ENCODE measurements at places on chromosomes 4 and X.
A peak's percentile ranks its signal among the peaks of the same experiment; 100 is the strongest.

DNA sequence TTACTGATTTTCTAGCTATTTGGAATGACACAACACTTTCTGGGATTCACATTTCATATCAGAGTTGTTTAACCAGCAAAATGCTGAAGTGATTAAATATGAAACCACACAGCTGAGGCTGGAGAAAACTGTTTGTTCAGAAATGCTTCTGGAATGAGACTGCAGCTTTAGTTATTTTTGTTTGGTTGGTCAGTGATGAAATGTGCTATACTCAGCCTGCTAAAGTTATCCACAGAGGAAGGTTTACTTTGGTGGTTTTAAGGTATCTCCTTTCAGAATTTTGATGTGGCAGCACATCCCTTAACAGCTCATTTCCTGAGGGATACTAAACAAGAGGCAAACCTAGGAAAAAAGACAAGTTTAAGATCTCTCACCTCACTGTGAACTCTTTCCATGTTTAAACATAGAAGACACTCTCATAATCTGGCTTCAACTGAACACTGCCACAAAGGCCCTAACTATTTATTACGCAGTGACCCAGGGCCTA lies 106.6 kb upstream of the PDE5A start:
- no peak for DNase-seq

DNA sequence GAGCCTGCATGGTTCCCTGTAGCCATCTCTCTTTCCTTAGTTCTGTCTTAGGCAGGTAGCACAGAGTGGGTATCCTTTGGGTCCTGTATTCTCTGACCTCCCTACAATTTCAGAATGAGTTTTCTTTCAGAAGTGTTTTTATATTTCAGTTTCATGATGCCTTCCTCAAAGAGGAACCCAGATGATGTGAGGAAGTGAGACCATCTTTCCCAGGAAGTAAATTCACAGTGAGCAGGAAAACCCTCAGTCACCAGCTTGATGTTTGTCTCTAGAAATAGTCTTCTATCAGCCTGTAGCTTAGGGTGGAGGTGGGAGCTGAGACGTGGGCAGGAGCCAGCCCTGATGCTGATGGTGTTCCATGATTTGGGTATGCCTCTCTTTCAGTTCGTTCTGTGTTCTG lies 16.9 kb downstream of the PLAC1 start:
- no peak for DNase-seq

GRCh38 chrX:149248073-149248625 lies 257.0 kb downstream of the IDS start:
- DNase-seq: no peak

DNA sequence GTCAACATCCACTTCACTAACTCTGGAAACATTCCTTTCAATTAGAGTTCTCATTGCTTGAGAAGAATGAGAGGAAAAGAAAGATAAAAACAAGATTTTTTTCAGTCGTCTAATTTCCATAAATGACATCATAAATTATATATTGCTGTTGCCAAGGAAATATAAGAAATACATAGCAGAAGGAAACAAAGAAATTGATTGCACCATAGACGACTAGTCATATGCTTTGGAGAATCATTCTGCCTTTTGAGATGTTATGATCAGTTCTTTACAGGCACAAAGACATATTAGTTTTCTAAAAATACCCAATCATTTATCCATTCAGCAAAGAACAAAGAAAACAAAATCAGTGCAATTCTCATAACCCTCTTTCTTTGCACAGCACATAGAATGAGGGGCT lies 672 bp upstream of the C1QTNF7 start:
- DNase-seq: no peak

DNA sequence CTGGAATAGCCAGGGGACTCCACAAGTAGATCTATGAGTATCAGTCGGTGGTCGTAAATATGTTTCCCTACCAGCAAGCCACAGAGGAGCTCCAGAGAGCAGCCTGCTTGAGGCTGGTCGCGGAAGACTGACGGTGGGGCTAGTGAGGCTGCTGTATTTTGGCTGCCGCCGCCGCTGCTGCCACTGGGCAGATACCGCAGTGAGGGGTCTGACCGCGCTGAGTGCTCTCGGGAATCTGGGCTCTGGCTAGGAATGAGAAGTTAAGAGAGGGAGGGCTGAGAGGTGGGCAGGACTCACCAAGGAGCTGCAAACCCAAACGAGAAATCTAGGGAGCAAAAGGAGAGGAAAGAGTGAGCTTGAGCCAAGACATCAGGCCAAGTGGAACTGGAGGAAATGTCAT lies at the start of gene EXOC1L:
EXOC1L (plus strand) TSS at position 157 of the 400 bp plus-strand sequence; CDS start at position 394, 237 bp downstream.
- DNase-seq: no peak

DNA sequence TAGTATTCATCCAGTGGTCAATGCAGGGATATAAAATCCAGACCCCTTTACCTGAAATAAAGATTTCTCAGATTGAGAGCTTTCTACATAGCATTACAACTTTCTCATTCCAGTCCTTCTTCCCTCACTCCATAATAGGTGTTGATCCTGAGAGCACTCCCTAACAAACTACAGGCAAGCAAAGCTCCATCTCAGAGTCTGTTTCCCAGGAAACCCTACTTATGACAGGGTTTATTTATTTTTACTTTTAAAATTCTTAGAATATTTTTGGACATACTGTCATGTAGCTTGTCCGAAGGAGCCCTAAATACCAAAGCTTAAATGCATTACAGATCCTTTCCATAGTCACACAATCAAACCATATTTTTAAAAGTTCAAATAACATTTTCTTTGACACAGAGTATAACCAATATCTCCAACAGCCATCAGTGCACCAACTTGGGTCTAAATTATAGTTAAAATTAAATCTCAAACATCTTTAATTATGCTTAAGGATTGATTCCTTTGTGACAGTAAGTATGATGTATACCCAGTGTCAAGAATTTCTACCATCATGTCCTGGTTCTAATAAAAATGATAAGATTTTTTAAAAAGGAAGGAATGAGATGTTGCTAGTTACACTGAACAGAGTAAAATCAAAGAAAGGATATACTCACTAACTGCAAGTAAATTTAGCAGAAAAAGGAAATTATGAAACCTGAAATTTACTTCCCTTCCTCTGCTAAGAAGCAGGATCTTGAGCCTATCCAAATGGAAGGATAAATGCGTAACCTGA lies 580.4 kb upstream of the ADGRL3 start:
- DNase-seq: no peak

GRCh38 chr4:101941816-101942358 lies 151.4 kb downstream of the BANK1 start:
- no peak for DNase-seq

GRCh38 chrX:85611926-85612325 lies 232.5 kb upstream of the POF1B start:
- no peak for DNase-seq

GRCh38 chr4:142850478-142850877 lies 4.4 kb upstream of the INPP4B start:
- DNase-seq: no peak

DNA sequence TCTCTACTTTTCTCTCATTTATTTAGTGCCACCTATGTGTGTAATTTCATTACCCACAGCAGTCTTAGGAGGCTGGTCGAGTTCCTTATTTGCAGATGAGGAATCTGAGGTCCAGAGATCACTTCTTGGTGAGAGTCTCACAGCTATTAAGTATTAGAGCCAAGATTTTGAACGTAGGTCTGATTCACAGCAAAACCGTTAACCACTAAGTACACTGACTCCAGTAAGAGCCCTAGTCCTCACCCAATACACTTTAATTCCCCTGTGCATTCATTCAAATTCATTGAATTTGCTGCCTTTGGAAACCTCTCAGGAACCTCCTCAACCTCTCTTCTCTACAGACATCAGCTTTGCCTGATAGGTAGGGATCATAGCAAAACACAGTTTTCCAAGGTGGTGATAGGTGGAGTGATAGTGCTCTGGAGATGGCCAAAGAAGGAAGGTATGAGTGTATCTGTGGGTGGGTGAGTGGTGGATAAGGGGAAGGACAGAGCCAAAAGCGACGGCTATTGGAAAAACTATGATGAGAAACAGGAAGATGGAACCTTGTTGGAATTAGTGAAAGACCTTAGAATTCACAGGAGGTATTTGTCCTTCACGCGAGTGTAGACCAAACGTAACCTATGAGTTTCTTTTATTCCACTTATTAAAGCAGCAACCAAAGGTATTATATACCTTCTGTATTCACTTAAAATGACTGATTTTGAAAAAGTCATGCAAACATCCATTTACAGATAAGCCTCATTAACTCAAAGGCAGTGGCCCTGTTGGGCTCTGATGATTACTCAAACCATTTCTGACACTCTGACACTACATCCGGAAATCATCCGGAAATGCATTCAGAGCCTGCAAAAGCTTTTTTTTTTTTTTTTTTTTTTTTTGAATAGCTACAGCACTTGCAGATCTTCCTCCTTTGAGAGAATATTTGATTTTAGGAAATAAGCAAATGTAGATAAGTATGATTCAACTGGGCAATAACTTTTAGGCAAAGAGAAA lies 6.3 kb downstream of the FMR1 start:
- DNase-seq: no peak

DNA sequence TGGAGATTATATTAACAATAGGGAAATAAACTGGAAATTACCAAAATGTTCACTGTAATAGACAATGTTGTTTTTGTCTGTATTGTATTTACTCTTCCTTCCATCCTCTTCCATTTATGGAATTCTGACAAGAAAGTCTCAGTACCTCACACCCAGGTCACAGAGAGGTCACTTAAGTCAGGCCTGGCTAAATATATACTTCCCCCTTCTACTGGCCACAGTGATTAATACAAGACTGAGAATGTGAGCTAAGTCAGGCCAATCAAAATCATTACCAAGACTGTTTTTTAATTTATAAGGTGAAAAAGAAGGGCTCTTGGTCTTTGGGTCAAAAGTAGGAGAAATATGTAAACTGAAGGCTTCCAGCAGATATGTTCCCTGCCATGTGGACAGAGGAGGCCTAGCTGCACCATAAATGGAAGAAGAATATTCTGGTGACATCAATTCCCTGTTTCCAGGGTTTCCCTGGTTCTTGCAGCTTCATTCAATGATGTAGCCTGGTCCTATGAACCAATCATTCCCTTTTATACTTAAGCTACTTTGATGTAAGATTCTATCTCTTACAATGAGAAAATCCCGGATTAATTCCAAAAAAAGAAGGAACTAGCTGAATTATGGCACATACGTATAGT lies 64.3 kb downstream of the LRBA start:
- DNase-seq: no peak

DNA sequence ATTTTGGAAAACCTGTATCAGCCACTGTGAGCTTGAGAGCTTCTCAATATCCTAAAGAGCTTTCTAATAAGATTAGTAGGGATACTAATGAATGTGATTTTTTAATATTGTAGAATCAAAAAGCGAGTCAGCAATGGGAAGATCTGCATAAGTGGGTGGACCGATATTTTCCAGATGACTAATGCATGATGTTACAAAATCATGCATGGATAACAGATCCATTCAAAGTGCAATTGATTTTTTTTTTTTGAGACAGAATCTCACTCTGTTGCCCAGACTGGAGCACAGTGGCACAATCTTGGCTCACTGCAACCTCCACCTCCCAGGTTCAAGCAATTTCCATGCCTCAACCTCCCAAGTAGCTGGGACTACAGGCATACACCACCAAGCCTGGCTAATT lies 7.3 kb upstream of the CLDN2 start:
- no peak for DNase-seq

GRCh38 chrX:389021-389441 lies 2.3 kb upstream of the PPP2R3B start:
- DNase-seq: no peak

- no peak for DNase-seq
These were observed 41.4 kb downstream of the HAND2 start for GRCh38 chr4:173488656-173489055.

DNA sequence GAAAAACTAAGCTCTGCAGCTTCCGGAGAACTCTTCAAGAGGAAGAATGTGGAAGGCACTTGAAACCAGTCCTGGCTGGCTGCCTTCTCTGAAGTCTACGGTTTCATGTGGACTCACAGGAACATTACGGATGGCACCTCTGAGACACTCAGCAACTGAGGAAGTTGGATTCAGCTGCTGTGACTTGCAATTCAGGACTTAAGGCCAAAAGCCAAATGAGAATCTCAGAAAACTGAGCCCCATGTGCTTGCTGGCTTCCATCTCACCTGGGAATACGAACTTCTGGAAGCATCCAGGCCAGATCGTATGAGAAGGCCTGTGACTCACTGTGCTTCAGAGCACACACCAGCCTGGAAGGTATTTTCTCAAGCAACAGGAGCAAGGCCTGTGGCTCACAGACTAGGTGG lies 107.8 kb upstream of the GPC4 start:
- no peak for DNase-seq

DNA sequence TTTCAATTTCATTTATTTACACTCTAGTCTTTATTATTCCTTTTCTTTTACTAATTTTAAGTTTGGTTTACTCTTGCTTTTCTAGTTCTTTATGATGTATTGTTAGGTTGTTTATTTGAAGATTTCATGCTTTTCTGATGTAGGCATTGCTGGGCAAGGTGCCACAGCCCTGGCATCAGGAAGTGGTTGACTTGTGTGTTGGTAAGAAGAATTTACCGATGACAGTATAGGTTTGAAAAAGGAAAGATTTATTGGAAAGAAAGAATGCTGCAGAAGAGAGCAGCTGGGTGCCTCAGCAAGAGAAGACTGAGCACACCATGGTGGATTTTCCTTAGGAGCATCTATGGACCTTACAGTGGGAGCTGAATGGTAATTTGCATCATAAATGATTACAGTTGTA lies 153.2 kb downstream of the KLF8 start:
- DNase-seq: no peak

DNA sequence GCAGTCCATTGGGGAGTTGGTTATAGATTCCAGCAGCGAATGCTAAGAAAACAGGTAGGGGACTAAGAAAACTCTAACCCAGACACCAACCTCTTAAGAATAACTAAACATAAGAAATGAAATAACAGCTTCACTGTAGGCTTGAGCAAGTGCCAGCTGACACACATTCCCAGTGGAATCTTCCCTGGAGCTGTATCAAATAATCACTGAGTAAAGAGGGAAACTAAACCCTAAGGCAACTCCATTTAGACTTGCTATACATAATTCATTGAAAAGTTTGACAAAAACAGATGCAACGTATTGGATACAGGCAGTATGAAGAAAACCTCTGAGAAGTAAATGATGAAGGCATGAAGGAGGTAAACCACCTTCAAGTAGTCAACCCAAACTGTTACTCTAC lies 293.5 kb downstream of the OPHN1 start:
- no peak for DNase-seq

GRCh38 chr4:127162741-127163140 lies 470.0 kb upstream of the INTU start:
- peak; percentile 34 for DNase-seq

- DNase-seq: no peak
These were observed 18.8 kb downstream of the ATP1B4 start for GRCh38 chrX:120380699-120381098.

DNA sequence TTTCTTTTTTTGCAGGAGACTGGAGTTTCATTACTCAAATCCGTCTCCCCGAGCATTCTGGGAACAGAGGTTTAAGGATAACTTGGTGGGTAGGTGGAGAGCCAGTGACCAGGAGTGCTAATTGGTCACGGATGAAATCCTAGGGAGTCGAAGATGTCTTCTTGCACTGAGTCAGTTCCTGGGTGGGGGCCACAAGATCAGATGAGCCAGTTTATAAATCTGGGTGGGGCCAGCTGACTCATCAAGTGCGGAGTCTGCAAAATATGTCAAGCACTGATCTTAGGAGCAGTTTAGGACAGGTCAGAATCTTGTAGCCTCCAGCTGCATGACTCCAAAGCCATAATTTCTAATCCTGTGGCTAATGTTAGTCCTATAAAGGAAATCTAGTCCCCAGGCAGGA lies 741.3 kb downstream of the PCDH7 start:
- no peak for DNase-seq

GRCh38 chrX:109847257-109848187 lies 114.5 kb upstream of the ACSL4 start:
- DNase-seq: no peak

GRCh38 chr4:169115897-169116254 lies 105.8 kb upstream of the CBR4 start:
- no peak for DNase-seq

- DNase-seq: peak; percentile 8
These were observed 8.3 kb downstream of the SLITRK2 start for GRCh38 chrX:145825896-145826295.

Measured in SK-N-MC (cell line).